Thyroid gland (tissue), 4 donors: ENCODE measurements at places on chromosomes 6 and 20. TPM values are rescaled to one million over a fixed set of nuclear protein-coding genes. Genes with fewer than 3 reads are reported as not detected.

DNA sequence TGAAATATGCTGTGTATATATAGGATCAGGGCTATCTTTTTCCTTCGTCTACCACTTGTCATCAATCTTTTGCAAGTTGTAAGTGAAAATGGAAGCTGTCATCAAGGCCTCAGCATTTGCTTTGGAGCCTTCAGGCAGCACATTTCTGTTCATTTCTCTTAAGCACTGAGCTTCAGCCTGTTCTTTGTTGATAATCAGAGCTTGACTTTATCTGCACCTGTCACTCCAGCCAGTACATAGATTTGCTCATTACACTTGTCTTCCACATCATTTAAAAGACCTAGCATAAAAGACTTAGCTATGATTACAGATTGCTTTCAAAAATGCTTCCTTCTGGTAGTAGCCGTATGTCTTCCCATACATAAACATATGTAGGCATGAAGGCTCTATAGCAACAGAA lies 189.8 kb upstream of the GRIK2 start:
- H3K27ac ChIP-seq, result no peak overlapping the region
- no peaks in the 10 kb centered on the region for H3K4me1 ChIP-seq
- H3K36me3 ChIP-seq, result no peaks in the 10 kb centered on the region
- H3K4me3 ChIP-seq, result no peak overlapping the region
- H3K27me3 ChIP-seq, result no peaks in the 10 kb centered on the region

BTNL2 gene
- total RNA-seq, result not detected

GRCh38 chr20:56445130-56445529 lies 23.3 kb upstream of the RTF2 start:
- no peak for DNase-seq
- H3K27ac ChIP-seq, result no peak overlapping the region
- no peaks in the 10 kb centered on the region for H3K27me3 ChIP-seq

POLR3F gene
- total RNA-seq, result 15.0 TPM

GRCh38 chr6:151240791-151241642 lies 1.2 kb downstream of the AKAP12 start:
- H3K36me3 ChIP-seq, result no peaks in the 10 kb centered on the region
- peak overlapping the region; percentile 76 for H3K27ac ChIP-seq
- DNase-seq, result peak; percentile 73
- H3K4me3 ChIP-seq, result peak overlapping the region; percentile 80

DNA sequence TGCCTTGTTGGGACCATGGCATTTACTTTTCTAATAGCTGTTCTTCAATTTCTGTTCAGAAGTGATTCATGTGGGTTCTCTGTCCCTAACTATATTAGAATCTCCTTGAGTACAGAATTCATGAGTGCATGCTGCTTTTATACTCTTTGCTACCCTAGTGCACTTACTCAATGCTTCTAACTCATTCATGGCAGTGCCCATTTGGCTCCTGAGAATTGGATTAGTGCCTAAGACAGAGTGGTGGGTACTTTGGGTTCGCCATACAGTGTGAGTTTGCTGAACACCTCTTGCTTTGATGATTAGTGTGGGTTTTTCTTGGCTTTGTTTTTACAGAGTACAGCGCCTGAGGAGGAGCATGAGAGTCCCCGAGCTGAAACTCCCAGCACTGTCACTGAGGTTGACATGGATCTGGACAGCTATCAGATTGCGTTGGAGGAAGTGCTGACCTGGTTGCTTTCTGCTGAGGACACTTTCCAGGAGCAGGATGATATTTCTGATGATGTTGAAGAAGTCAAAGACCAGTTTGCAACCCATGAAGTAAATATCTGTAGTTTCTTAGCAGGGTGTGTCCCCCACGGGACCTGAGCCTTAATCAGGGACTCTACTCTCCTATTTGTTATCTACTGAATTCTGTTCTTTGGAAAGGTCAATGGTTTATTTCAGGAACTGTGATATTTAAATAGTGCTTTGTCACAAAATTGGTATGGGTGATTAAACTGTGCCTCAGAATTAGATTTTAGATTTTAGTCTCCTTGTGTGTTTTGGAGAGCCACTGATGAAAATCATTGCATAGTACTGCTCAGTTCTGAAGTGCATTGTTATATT lies 150.7 kb downstream of the UTRN start:
- H3K36me3 ChIP-seq, result peaks cover 30% of the 10 kb centered on the region
- no peaks in the 10 kb centered on the region for H3K4me1 ChIP-seq
- no peak overlapping the region for H3K27ac ChIP-seq
- no peaks in the 10 kb centered on the region for H3K27me3 ChIP-seq
- DNase-seq, result no peak

CST8 gene
- not detected for total RNA-seq

FAXC gene
- 1.4 TPM for total RNA-seq

- no peaks in the 10 kb centered on the region for H3K27me3 ChIP-seq
- no peak overlapping the region for H3K27ac ChIP-seq
- no peak overlapping the region for H3K4me3 ChIP-seq
- no peak for DNase-seq
- H3K36me3 ChIP-seq, result no peaks in the 10 kb centered on the region
- peaks cover 14% of the 10 kb centered on the region for H3K4me1 ChIP-seq
Observed at GRCh38 chr20:34920055-34920454, 35.6 kb downstream of the GSS start.

KAT14 gene
- total RNA-seq, result 19.2 TPM

- H3K27me3 ChIP-seq, result no peaks in the 10 kb centered on the region
- DNase-seq, result peak; percentile 8
- H3K4me3 ChIP-seq, result no peak overlapping the region
- no peaks in the 10 kb centered on the region for H3K4me1 ChIP-seq
- no peaks in the 10 kb centered on the region for H3K36me3 ChIP-seq
- no peak overlapping the region for H3K27ac ChIP-seq
Observed at GRCh38 chr20:35523298-35523888, 6.1 kb downstream of the C20orf173 start.

DNA sequence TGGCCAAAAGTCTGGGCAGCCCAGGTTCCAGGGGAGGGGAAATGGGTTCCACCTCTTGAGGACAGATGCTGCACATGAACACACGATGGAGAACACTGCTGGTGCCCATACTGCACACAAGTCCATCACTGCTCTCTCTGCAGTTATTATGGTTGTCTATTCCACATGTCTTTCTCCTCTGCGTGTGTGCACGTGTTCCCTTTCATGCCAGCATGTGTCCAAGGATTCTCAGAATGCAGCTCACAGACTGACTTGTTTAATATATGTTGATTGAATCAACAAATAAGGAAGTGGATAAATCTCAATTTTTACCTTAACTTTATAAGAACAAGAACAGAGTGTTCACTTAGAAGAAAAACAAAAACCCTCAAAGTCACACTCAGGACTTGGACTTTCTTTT lies 158.9 kb downstream of the FNDC1 start:
- H3K4me1 ChIP-seq, result no peaks in the 10 kb centered on the region
- no peak for DNase-seq
- no peaks in the 10 kb centered on the region for H3K27me3 ChIP-seq
- H3K27ac ChIP-seq, result no peak overlapping the region

- H3K27ac ChIP-seq, result no peak overlapping the region
- no peak overlapping the region for H3K4me3 ChIP-seq
- no peaks in the 10 kb centered on the region for H3K4me1 ChIP-seq
- no peaks in the 10 kb centered on the region for H3K27me3 ChIP-seq
- no peak for DNase-seq
- no peaks in the 10 kb centered on the region for H3K36me3 ChIP-seq
Observed at GRCh38 chr6:67683960-67684359, 951.1 kb upstream of the ADGRB3 start.

- no peak for DNase-seq
- no peak overlapping the region for H3K4me3 ChIP-seq
- H3K27ac ChIP-seq, result no peak overlapping the region
Observed at GRCh38 chr6:122323361-122323760, 76.1 kb upstream of the HSF2 start.

- no peak for DNase-seq
- no peaks in the 10 kb centered on the region for H3K27me3 ChIP-seq
- H3K36me3 ChIP-seq, result no peaks in the 10 kb centered on the region
- no peak overlapping the region for H3K27ac ChIP-seq
- H3K4me3 ChIP-seq, result no peak overlapping the region
Observed at GRCh38 chr6:128036808-128037570, 136.1 kb upstream of the THEMIS start.

DNA sequence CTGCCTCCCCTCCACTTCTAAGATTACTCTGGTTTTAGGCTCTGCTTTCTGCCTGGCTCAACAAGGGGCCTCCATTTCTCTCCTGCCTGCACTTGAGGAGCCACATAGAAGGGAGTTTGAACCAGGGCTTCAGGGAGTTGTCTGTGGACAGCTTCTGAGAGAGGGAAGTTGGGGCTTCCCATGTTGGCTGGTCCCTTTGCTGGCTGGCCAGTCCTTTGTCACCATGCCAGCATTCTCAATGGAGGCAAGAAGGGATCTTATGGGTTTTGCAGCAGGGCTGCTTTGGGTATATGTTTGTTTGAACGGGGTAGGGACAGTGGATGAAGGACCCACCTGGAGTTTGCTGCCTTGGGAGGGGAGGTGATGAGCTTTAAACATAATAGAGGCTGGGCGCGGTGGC lies 124.9 kb downstream of the CARMIL1 start:
- no peaks in the 10 kb centered on the region for H3K36me3 ChIP-seq
- H3K4me3 ChIP-seq, result no peak overlapping the region
- peaks cover 5% of the 10 kb centered on the region for H3K4me1 ChIP-seq
- DNase-seq, result no peak

STX11 gene
- total RNA-seq, result 26.1 TPM

ELOVL2 gene
- 0.27 TPM for total RNA-seq

EFCAB8 gene
- 0.27 TPM for total RNA-seq

DNA sequence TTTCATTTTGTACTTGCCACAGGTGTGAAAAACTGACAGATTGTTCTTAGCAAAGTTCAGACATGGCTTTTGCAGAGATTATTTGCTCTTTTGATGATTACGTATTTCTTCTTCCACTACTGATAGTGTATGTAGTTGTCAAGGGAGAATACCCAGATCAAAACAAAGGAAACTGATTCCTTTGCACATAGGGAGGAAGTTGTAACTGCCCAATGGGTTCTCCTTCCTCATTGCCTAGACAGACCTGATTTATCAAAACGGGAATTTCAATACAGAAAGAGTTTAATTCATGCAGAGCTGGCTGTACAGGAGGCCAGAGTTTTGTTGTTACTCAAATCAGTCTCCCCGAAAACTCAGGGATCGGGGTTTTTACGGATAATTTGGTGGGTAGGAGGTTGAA lies 214.7 kb downstream of the BCAS1 start:
- H3K27ac ChIP-seq, result peak overlapping the region; percentile 57
- no peaks in the 10 kb centered on the region for H3K27me3 ChIP-seq
- peaks cover 26% of the 10 kb centered on the region for H3K4me1 ChIP-seq
- no peak for DNase-seq
- no peak overlapping the region for H3K4me3 ChIP-seq

DNA sequence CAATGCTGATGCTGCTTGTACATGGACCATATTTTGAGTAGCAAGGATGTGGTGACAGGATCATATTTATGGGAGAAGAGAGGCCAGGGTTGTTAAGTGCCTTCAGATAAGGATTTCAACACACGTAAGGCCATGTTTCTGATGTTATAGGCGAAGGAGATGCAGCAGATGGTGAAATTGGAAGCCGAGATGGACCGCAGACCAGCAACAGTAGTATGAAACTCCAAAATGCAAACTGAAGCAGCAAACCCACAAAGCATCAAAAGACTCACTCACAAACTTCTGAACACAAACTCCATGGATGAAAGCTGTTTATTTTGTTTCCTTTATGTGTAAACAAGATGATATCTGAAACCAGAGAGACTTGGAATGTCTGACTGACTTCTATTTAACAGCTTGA lies 35.6 kb upstream of the LAMP5 start:
- H3K4me3 ChIP-seq, result no peak overlapping the region
- no peaks in the 10 kb centered on the region for H3K4me1 ChIP-seq
- no peak overlapping the region for H3K27ac ChIP-seq
- H3K36me3 ChIP-seq, result no peaks in the 10 kb centered on the region
- H3K27me3 ChIP-seq, result no peaks in the 10 kb centered on the region

DNA sequence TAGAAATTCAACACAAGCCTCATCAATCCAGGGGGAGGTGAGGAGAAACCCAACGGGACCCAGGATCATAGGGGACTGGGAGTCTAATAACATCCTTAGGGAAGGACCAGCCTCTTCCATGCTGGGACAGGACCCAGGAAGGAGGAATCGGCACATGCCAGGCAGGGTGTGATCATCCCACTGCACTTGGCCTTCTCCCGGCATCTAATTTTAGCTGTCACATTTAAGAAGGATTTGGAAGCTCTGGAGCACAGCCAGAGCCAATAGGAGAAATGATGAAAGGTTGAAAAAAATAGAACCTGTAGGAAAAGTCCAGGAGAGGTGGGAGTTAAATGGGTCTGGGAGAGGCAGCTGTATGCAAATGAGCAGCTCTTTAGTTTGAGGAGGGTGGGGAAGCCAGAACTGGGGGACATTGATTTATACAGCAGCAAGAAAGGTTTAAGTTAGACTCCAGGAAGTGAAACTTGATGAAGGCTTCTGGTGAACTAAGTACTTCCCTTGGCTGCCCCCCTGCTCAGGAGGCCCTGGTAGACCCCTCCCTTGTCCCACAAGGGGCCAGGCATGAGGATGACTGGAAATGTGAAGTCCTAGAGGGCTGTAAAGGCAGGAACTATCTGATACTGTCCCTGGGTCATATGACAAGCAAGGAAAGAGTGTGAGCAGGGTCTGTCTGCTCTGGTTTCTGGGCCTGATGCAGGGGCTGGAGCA lies 260.3 kb downstream of the LRFN2 start:
- H3K27ac ChIP-seq, result no peak overlapping the region
- H3K4me3 ChIP-seq, result no peak overlapping the region
- no peaks in the 10 kb centered on the region for H3K4me1 ChIP-seq
